ENCODE measurements at places on chromosomes 4 and X.

- no peak for DNase-seq
Measured at GRCh38 chr4:139145552-139145932, 31.5 kb downstream of the ELF2 start.

GRCh38 chrX:41081821-41082220, 3.4 kb upstream of the USP9X start:
- DNase-seq: no peak

GRCh38 chr4:40212674-40213527, 16.1 kb downstream of the RHOH start:
- peak; percentile 18 for DNase-seq

DNA sequence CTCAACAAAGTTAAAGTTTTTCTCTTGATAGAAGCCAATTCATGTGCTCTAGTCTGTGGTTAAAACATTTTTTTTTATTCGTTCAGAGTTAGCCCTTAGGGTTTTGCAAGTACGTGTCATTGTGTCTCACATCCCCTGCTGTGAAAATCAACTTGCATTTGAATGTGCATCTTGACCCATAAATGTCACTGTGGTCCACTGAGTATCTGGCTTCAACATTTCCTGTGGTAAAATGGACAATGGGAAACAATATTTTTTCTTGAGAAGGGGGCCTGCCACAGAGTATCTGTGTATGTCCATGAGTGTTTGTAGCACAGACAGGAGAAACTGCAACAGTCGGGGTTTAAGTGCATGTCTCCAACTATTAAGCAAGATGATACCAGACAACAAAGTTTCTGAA, 554.8 kb upstream of the TENM3 start:
- DNase-seq: peak; percentile 52

DNA sequence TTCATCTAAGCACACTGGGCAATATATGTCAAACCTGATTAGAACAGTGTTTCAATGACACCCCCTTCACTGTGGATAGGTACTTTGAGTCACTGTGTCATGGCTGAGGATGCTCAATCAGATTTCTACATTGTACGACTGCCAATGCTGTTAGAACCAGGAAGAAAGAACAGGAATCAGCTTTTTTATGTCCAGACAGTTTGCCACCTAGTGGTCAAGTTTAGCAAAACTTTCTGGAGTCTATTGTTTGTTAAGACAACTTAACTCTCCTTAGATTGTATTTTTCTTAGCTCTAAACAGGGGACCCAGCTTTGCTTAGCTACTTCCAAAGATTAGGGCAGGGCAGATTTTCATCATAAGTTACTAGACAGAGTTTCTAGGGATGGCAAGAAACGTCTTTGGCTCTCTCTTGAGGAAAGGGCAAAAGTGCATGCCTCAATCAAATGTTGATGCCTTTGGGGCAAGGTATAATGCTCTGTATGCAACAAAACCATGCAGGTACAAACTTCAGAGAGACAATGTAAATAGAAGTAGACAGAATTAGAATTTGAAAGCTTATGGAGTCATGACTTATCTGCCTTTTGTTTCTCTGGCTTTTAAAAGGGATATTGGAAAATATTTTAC, 40.5 kb upstream of the BMP3 start:
- peak; percentile 72 for DNase-seq

- DNase-seq: no peak
Measured at GRCh38 chrX:154401045-154401799, 3.0 kb downstream of the RPL10 start.

DNA sequence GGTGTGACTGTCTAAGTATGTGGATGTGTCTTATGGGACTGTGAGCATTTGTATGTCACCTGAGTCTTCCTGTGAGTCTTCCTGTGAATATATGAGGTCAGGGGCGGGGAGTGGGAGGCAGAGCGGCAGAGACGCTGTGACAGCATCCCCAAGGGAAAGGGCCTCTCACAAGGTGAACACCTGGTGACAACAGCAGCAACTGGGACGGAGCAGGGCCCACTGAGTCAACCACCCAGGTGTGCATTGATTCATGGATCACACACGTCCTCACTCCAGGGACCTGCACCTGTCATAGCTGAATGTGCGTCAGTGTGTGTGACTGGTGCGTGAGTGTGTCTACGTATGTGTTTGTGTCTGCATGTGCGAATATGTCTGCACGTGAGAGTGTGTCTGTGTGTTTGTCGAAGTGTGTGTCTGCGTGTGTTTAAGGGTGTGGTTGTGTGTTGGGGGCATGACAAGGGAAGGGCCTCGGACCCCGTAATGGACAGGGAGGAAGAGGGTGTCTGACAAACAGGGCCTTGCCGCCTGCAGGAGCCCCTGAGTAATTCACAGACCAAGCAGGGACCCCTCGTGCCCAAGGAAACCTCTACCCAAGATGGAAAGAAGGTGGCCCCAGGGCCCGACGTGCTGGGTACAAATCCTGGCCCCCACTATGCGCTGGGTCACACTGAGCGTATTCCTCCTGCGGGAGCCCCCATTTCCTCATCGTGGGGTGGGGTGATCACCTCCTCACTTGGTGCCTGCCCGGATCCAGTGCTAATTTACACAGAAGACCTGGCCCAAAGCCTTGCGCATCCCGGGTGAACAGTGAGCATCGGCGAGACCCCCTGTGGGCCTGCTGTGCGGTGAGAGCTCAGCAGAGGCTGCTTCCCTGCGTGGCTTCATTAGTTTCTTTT, 76.7 kb downstream of the ABLIM2 start:
- DNase-seq: no peak

GRCh38 chrX:133685822-133686221, 270.5 kb upstream of the GPC4 start:
- no peak for DNase-seq

- DNase-seq: peak; percentile 95
Measured at GRCh38 chr4:123699880-123700771, 303.5 kb downstream of the SPRY1 start.

- DNase-seq: no peak
Measured at GRCh38 chrX:19684311-19684710, 169.0 kb upstream of the MAP3K15 start.

- DNase-seq: no peak
Measured at GRCh38 chrX:53587795-53588420, 98.6 kb downstream of the HUWE1 start.

GRCh38 chrX:48002319-48002718, 1.5 kb downstream of the ZNF182 start:
- no peak for DNase-seq

DNA sequence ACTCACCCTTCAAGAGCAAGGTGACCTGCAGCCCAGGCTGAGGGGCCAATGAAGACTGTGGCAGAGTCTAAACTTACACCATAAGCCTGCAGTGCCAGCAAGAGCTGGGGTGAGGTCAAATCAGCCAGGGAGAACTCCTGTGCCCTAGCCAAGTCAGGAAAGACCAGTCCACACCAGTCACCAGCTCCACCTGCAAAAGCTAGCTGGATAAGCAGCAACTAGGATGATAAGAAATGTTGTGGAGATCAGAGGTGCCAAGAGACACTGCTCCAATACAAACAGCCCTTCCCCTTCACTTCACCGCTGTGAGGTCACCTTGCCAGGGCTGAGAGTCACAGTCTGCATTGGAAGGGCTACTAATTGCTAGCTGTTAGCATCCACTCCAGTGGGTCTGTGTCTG, 31.3 kb downstream of the NIPAL1 start:
- DNase-seq: no peak

DNA sequence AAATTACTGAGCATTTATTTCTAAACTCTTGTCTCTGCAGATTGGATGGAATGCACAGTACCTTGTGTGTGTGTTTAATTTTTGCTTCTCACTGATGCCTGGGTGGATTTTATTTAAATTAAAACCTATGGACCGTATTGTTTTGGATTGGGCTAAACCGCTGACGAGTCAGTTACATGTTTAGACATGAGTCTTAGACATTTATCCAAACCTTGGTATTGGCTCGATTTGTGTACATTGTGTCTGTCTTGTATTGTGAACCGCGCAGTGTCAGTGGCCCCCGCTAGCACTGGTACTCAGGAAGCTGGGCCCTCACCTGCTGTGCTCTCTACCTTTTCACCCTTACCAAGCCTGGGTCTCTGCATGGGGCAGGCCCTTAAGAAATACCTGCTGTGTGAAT, 40.8 kb upstream of the TADA2B start:
- no peak for DNase-seq

DNA sequence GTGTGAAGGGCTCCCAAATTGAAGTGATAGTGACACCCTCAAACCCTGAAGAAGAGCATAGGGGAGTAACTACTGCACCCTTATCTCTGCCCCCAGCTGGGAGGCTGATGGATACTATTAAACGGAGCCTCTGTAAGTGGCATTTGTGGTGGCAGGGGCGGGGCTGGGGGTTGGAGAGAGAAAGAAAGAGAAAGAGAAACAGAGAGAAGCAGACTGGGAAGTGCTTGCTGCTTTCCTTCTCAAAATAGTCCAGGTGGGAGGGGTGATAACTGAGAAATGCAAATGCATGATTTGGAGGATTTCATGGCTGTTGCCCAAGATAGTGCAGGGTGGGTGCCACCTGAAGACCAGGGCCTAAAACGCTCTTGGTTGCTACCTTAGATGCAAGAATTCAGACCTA, 253.5 kb upstream of the GATB start:
- DNase-seq: no peak

- no peak for DNase-seq
Measured at GRCh38 chr4:152999346-153000075, 63.4 kb downstream of the FHDC1 start.

GRCh38 chrX:119502727-119503483, 34.7 kb downstream of the SLC25A5 start:
- peak; percentile 33 for DNase-seq

DNA sequence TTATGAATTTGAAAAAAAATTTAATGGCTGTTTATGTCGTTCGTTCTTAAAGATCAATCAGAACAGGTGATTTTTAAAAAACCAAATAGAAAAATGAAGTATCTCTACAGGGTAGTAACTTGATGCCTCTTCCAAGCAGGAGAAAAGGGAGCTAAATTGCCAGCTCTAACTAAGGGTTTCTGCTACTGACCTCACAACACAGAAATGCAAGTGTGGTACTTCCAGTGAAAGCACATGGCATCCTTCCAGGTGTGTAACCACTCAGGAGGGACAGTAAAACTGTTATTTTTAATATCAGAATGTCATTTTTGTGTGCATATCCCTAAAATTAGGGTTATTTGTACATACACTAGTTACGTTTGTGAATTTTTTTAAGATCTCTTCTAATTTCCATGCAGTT, 116.8 kb upstream of the ZCCHC13 start:
- DNase-seq: peak; percentile 21

- peak; percentile 49 for DNase-seq
Measured at GRCh38 chrX:54640736-54641135, 110.7 kb downstream of the GNL3L start.

- DNase-seq: peak; percentile 39
Measured at GRCh38 chr4:52655506-52655905, 3.6 kb downstream of the USP46 start.

- no peak for DNase-seq
Measured at GRCh38 chr4:6277139-6277802, 7.6 kb downstream of the WFS1 start.

- DNase-seq: no peak
Measured at GRCh38 chrX:100687546-100687945, 43.5 kb downstream of the SRPX2 start.

GRCh38 chrX:31147175-31147574, 75.3 kb upstream of the FTHL17 start:
- DNase-seq: no peak

DNA sequence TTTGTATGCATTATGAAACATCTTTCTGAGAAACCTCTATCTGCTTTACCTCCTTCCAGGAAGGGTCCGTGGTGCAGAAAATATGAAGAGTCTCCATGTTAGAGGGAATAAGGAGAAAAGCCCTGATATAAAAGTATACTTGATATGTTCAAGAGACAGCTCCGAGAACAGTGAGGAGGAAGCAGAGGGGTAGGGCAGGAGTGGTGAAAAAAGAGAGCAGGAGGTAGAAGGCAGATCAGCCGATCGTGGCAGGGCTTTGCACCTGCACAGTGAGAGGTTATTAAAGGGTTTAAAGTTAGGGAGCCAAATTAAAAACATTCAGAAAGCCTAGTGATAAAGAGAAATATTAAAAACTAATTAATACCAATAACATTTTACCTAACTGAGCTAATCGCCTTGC, 419.7 kb downstream of the FAT4 start:
- DNase-seq: no peak

- DNase-seq: peak; percentile 12
Measured at GRCh38 chr4:20042769-20043168, 208.9 kb upstream of the SLIT2 start.

DNA sequence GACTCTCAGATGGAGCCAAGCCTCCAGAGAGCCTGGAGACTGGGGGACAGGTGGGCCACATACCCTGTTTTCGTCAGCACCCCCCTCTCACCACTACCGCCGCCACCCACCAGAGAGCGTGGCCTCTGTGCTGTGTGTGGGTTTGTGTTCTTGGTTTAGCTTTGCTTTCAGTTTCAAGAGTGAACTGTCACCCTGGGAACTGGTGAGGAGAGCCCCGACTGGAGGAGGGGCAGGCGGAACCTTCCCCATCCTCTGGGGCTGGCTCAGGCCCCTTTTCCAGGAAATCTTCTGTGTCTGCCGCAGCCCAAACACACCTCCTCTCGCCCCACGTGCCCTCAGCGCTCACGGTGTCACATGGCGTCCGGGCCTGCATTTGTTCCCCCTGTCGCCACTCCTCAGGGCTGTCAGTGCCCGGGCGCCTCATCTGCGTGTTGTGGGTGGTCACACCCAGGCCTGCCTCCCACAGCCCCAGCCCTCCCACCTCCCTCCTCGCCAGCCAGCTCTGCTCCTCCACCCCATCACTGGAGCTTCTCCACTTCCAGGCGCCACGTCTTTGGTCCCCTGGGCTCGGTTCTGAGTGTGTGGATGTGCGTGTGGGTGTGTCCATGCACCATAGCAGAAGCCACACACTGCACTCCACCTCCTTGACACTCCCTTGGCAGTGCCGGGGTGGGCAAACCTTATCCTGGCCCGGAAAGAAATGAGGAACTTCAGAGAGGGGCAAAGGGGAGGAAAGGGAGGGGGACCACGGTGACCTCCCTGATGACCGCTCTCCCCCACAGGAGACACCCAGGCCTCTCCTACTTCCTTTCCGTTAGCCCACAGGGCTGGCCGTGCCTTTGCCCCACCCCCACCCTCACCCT, 27.8 kb downstream of the ELF4 start:
- no peak for DNase-seq

GRCh38 chr4:10100734-10101216, 15.8 kb downstream of the WDR1 start:
- DNase-seq: no peak

DNA sequence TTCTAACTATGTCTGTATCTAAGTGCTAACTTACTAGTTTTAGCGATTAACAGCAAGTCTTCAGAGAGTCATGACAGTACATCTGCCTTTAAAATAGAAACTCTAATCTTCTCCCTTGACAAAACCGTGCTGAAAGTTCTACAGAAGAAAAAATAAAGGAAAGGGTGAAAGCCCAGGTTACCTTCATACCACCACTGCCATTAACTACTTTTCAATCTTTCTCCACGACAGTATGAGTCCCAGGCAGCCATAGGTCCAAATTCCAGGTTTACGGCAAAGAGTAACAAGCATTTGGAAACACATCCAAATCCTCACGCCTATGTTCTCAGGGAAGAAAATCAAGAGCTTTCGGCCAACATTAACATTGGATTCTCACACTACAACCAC, 12.4 kb upstream of the ZCCHC13 start:
- no peak for DNase-seq

All from iris pigment epithelial cell (primary cell).